ENCODE measurements at places on chromosomes 2 and 18.

DNA sequence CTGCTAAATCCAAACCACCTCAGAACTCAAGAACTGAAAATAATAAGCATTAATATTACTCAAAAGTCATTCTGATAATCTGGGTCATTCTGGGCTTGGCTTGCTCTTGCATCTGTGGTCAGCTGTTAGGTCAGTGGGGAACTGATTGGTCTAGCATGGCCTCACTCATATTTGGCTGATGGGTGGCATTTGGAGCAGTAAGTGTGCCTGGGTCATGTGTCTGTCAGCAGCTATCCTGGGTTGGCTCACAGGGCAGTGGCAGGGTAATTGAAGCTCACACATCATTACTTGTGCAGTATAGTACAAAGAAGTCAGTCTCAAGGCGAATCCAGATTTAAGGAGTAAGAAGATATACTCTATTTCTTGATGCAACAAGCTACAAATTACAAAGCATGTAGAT lies 9.6 kb downstream of the RPL37A start:
- DNase-seq, result no peak

DNA sequence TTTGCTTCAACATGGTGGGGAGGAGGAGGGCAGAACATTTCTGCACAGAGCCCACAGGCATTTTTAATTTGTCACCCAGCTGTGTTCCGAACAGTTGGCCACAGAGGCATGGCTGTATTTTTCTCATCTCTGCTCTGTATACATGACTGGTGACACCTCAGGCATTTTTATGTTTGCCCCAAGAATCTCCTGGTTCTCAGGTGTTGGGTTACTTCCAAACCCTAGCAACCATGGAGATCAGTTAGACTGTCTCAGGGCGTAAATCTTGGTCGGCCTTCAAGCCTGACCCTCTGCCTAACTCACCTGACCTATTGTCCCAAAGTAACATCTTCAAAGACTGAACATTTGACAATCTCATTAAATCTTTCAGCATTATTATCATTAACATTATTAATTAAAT lies 100.0 kb downstream of the ABCA12 start:
- DNase-seq, result no peak

GRCh38 chr2:143946436-143947391 lies 573.2 kb downstream of the ZEB2 start:
- no peak for DNase-seq

DNA sequence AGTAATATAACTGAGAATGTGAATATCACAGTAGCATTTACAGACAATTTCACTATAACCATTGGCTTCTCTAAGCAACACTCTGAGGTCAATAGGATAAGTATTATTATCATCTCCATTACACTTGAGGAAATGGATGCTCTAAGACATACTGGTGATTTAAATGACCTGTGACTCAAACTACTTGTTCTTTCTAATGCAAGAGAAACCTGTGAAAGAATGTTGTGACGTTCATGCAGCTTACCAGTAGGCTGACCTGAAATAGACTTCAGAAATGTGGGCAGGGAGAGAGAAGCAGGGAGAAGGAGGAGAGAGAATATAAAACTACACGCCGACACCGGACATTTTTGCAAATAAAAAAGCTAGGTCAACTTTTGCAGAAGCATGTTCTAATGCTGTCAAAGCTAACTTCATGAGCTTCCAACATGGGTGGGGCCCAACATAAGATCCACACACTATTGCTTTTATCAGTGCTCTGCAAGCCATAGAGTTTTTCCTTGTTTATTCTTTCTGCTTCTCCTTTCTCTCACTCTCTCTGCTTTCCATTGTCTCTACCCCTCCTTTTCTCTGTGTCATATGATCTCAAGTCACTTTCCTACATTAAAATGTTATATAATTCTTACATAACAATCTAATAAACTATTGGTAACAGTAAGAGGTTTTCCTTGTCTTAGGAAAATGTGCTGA lies 217.6 kb upstream of the FN1 start:
- peak; percentile 91 for DNase-seq

DNA sequence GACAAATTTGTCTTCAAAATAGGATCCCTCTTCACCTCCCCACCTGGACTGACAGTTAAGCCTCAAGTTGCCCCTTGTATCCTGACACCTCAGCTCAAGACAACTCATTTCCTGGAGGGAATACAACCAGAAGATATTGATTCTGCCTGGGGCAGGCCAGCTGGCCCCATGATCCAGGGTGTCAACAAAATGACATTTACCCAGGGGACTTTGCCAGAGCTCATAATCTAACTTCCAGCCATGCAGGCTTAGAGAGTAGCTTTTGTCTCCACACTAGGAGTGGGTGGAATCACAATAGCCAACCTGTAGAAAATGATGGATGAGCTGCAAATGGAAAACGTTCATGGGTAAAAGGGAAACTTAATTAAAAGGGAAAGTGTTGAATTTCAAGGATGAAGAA lies 220.1 kb upstream of the DPP10 start:
- no peak for DNase-seq

DNA sequence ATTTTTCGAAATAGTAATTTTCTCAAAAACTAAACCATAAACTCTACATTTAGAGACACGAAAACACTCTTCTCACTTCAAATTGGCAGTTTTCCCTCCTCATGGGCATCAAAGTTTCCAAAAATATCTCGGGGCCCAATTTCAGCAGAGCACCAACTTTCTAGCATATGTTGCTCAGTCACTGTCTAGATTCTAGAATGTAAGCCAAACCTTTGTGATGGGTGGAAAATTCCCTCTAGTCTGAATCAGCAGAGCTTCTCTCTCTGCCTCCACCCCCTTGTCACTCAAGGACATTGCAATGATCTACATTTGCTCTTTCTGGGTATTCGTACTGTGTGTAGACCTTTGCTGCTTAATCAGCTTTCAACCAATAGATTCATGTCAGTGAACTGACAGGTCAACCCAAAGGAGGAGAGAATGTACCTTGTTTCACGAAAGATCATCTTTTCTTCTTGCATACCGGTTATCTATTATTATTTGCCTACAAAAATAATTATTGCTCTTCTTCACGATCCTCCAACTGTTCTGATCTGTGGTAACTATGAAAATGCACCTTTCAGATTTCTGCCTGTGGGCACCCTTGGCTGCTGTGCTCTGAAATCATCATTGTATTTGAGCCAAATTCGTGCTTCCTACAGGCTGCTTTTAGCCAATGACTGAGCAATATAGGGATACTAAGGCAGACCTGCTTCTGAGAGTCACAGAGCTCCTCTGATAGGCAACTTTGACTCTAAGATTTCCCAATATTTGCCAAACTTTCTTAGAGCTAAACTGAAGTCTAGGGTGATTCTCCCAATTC lies 38.7 kb upstream of the GLS start:
- DNase-seq, result peak; percentile 56

DNA sequence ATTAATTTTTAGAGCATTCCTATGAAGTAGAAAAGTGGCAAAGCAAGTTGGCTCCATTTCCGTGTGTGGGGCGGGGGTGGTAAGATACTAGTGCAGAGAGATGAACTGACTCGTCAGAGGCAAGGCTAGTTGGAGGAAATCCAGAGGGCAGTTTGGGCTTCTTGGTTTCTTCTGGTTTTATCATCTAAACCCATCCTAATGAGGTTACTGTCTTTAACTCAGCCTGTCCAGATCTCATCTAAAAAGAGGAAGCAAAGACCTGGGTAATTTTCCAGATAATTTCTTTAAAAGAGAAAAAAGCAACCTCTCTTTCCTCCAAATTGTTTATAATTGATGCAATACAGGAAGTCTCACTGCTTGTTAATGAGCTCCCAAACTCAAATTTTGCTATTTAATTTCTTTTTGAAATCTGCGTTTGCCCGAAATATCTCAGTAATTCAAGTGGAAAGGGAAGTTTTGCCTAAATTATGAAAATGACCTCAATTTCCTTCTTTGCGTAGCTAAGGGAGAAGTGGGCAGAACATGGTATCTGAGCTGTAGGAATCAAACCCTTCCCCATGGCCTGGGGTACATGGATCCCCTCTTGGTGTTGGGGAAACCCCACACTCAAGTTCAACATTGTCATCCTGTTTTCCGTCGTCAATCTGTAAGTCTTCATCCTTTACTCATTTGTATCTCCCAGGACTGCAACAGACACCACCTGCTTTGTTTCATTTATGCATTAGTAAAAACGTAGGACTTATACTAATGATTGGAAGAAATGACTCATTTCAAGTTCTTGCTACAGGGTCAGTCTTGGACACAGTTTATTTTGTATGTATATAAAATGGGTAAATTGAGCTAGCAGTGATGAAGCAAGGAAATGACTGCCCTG lies 89.1 kb upstream of the KLF7 start:
- DNase-seq, result peak; percentile 83

GRCh38 chr2:7795778-7796563 lies 878.8 kb downstream of the RNF144A start:
- DNase-seq, result peak; percentile 35

GRCh38 chr2:81234711-81235110 lies 930.2 kb upstream of the LRRTM1 start:
- no peak for DNase-seq

- no peak for DNase-seq
These were observed 122.8 kb downstream of the TMEM18 start for GRCh38 chr2:554444-554843.

DNA sequence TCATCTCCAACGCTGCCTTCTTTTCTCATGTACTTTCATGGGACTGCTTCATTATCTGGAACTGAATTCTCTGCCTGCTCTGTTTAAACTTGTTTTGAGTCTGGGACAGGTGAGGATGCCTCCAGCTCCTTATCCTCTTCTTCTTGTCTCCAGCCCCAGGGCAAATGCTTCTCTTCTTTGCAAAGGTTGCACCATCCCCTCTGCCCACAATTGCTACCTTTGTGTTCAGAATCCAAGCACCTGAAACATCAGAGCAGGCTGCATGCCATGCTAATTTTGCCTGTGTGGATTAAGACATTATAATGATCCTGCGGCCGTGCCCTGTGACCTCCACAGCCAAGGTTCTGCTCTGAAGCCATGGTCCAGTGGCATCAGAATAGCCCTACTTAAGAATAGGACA lies 309.5 kb downstream of the EPHA4 start:
- no peak for DNase-seq

- no peak for DNase-seq
These were observed 116.1 kb downstream of the RNF144A start for GRCh38 chr2:7033136-7033960.

GRCh38 chr2:157875641-157876065 lies 477 bp downstream of the ACVR1 start:
- DNase-seq, result no peak

- DNase-seq, result no peak
These were observed 1220.1 kb downstream of the LRP1B start for GRCh38 chr2:140910683-140911082.

DNA sequence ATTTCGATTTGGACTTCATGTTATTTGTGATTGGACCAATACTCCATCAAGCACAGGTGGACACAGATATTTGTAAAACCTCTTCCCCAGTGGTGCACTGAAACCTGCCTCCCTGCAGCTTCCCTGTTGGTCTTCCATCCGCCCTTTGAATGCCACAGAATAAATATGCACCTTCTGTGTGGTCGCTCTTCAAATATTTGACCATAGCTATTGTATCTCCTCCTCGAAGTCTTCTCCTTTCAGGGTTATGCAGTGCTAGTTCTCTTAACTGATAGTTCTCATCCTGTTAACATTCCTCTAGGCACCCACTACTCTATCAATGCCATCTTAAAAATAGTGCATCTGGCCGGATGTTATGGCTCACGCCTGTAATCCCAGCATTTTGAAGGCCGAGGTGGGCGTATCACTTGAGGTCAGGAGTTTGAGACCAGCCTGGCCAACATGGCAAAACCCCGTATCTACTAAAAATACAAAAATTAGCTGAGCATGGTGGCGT lies 12.5 kb downstream of the SPATS2L start:
- DNase-seq, result no peak

DNA sequence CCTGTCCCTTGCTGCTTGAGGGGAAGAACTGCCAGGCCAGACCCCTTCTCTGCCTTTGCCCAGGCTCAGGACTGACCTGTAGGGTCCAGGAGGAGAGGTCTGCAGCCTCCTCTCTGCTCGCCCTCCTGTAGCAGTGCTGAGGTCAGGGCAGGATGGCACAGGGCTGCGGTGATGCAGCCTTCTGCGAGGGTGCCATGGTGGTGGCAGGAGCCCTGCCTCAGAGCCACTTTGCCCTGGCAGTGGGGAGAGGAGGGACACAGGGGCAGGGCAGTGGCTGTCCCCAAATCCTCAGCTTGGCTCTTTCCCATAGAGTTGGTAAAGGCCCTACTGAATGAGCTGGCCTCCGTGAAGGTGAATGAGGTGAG lies 884 bp downstream of the PROM2 start:
- no peak for DNase-seq

- no peak for DNase-seq
These were observed 235.1 kb downstream of the AGAP1 start for GRCh38 chr2:235728800-235729556.

Data from fibroblast of mammary gland (primary cell).